ENCODE measurements at places on chromosomes 2 and 18. TPM values are rescaled to one million over a fixed set of nuclear protein-coding genes. Genes with fewer than 3 reads are reported as not detected.

DNA sequence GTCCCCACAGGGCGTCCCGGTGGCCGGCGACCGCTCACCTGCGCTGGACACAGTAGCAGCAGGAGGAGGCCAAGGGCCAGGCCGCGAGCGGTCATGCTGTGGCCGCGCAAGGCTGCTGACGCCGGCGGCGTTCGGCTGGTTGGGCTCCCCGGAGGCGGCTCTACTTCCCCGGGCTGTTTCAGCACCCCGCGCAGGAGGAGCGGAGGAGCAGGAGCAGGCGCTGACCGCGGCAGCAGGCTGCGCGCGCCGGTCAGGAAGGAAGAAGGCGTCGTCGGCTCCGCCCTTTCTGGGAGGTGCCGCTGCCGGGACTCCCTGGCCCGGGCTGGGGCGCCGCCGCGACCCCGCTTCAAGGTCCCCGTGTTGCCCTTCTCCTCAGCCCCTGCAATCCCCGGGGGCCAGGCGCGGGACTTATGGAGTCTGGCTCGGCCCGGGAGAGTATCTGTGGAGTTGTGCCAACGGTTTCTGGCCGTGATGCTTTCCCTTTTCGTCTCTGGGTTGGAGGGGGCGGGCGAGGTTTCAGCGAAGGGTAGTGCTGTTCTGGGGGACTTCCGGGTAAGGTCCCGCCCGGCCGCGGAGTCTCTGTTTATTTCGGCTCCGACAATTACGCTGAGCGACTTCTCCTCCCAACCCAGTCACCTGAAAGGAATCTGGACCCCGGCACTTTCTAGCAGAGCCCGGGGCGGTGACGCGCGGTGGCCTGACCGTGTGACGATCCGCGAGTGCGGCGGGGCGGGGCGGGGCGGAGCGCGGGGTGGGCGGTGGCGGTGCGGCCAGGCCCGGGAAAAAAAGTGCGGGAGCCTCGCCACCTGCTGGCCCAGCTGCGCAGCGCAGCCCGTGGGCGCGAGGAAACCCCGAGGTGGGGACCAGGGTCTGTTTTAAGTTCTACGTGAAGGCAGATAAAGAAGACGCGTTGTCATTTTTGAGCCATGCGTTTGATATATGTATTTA is at the start of gene NPC1:
NPC1 (minus strand) TSS at position 258 of the 948 bp plus-strand sequence; CDS start at position 95, 163 bp downstream.
- DNase-seq, result peak; percentile 89

DNA sequence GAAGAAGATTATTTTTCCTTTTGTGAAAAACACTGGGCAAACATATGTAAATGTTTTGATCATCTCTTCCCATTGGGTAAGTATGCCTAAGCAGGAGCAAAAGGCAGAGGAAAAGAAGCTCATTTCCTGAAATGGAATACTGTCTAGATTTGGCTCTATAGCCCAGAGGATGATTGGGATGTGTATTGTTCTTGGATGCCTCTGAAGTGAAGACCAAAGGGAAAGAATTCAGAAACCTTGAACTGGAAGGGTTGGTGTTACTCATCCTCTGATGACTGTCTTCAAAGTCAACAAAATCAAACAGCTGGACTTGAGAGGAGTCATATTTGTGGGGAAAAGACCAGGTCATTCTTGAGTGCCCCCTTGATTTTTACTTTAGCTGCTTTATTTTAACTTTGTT is 112.6 kb upstream of the NT5C1B start:
- no peak for DNase-seq

GRCh38 chr2:206274434-206275311 is at the start of gene ZDBF2:
Gene ZDBF2 (plus strand): TSS chr2:206274663. CDS start chr2:206281850, 7,187 bp downstream.
- no peak for DNase-seq

The MALL gene
- 27.6 TPM for total RNA-seq

GRCh38 chr18:10121028-10121427 is 207.2 kb downstream of the VAPA start:
- DNase-seq, result no peak

The C1QL2 gene
- total RNA-seq, result not detected

DNA sequence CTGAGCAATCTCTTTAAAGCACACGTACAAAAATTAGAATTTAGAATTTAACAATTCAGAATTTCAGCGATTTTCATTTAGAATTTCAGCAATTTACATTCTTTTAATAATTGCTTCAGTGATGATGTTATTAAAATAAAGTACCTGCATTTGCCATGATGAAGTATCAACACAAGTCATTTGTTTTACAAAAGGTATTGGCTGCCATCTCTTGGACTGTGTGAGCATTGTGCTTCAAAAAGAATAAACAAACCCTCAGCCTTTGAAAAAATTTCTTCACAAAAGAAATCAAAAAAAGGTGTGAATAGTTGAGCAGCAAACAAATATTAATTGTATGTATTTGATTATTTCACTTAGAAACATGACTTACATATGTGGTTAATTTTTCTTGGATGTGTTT is 27.1 kb upstream of the ZC3H15 start:
- DNase-seq, result no peak

DNA sequence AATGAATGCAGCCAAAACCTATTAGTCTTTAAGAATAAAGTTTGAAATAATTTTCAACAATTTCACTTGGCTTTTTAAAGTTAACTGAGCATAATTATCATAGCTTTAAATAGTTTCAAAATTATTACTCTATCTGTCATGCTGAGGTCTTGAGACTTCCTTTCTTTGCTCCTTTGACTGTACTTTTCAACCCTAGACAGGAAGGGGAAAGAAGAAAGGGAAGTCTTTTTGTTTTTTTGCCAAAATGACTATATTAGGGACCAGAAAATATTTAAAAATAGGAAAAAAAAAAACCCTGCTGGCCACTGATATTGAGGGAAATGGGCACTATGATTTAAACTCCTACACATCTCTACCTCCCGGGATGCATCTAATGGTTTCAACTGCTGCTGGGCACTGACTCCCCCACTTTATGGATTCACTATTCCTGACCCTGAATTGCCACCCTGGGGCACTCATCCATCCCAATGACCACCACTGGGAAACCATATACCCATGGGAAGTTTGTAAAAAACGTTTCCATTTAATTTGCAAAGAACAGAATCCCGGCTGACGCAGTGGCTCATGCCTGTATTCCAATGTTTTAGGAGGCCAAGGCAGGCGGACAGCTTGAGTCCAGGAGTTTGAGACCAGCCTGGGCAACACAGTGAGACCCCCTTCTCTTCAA is 50.5 kb downstream of the GAREM1 start:
- DNase-seq, result no peak

- no peak for DNase-seq
Measured at GRCh38 chr2:188965563-188965962, 8.6 kb upstream of the COL3A1 start.

DNA sequence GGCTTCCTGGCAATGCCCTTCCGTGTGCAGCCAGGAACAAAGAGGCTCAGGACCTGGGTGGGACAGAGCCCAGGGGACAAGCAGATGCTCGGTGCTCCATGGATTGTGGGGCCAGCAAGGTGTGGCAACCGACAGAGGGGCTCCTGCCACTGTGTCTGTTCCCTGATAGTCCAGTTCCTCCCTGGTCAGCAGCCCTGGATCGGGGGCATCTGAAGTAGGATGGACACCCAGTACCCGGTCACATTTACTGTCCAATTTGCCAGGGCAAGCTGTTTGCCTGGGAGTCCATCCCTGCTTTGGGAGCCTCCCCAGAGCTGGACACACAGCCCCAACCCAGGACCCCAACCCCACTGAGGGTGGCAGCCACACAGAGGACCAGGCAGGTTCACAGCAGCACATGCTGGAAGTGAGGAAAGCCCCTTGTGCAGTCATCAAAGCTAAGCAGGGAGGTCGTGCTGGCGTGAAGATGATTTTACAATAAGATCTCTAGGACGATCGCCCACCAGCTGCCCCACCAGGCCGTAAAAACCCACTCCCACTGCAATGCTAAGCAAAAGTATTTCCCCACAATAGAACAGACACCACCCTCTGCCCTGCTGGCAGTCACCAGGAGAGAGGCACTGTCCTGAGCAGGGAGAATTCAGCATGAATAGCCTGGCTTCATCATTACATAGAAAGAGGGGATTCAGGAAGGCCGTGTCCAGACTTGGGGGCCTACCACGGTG is 141.7 kb downstream of the NDUFA10 start:
- no peak for DNase-seq

The NPHP1 gene
- total RNA-seq, result 9.2 TPM

The MLPH gene
- 2.0 TPM for total RNA-seq

DNA sequence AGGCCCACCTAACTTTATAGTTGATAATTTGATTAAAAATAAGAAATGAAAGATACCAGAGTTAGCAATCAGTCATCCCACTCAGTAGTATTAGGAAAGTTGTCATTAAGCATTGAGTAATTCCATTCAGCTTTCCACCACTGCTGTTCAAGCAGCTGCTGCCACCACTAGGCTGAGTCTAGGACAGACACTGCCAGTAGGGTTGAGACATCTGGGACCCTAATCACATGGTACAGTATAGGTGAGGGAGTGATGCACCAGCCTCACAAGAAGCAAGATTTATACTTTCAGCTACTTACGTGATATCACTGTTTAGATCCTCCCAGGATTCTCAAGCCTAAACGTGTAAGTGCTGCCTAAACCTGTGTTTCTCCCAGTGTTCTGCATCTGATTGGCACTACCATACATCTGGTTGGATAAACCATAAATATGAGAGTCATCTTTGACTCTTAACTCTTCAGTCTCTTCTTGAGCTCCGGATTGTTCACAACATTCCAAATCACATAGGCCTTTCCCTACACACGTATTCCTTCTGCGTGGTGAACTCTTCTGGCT is 3.2 kb downstream of the UBXN4 start:
- no peak for DNase-seq

DNA sequence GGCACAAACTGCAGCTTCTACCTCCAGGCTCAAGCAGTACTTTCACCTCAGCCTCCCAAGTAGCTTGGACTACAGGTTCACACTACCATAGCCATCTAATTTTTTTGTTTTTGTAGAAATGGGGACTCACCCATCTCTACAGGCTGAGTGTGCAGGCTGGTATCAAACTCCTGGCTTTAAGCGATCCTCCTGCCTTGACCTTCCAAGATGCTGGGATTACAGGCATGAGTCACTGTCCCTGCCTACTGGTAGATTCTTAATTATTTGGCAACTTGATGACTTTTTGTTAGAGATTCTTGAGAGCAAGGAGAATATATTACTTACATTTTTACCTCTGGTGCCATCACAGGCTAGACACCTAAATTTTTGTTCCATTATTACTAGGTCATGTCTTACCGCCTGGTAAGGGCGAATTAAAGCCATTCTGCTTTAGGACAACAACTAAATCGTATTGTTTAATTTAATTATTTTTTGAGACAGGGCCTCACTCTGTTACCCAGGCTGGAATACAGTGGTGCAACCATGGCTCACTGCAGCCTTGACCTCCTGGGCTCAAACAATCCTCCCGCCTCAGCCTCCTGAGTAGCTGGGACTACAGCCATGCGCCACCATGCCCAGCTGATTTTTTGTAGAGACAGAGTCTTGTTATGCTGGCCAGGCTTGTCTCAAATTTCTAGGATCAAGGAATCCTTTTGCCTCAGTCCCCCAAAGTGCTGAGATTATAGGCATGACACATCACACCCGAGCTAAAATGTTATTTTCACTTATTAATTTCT is 15.7 kb downstream of the DYNC1I2 start:
- no peak for DNase-seq

GRCh38 chr2:151872463-151872862 is 44.2 kb upstream of the ARL5A start:
- DNase-seq, result no peak

The NT5C1B gene
- not detected for total RNA-seq

DNA sequence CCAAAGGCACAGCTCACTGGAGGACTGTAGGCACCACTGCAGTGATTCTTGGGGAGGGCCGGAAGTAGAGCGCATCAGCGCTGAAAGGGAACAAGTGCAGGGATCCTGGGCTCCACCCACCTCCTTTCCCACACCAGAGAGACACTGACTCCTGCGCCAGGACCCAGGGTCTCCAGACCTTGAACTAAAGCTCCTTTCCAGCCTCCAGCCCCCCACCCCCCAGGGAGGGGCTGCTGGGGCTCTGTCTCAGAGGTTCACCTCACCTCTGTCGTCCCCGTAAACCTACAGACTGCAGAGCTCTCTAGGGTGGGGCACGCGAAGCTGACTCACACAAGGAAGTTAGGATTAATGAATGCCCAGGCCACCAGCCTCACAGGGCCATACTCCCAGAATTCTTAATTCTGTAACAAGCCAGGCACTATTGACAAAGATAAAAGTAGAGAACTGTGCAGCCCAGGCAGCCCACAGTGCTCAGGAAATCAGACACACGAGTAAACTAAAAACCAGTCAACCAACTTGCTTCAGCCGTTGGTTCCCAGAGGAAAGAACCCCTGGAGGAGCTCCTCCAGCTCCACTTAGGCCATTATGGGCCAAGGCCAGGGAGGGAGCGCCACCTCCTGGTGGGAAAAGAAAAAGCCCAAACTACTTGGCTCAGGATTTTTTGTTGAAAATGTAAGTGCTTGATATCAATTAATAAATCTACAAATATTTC is 45.1 kb upstream of the ACAA2 start:
- no peak for DNase-seq

GRCh38 chr18:57859314-57859713 is 56.2 kb upstream of the ATP8B1 start:
- no peak for DNase-seq

DNA sequence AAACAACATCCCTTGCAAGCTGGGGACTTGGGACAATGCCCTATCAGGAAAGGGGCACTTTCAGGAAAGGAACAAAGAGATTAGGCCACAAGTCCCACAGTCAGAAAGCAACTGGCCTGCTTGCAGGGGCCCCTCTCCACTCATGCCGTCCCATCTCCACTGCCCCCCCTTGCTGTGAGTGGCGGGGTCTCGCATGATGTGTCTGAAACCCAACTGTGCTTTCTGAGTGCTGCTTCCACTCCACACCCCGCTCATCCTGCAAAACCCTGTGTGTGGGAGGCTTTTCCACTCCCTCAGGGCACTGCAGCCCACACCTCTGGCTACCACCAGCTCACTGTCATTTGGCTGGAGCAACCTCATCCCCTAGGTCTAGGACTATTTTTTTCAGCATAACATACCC is 7.9 kb downstream of the HS6ST1 start:
- no peak for DNase-seq

DNA sequence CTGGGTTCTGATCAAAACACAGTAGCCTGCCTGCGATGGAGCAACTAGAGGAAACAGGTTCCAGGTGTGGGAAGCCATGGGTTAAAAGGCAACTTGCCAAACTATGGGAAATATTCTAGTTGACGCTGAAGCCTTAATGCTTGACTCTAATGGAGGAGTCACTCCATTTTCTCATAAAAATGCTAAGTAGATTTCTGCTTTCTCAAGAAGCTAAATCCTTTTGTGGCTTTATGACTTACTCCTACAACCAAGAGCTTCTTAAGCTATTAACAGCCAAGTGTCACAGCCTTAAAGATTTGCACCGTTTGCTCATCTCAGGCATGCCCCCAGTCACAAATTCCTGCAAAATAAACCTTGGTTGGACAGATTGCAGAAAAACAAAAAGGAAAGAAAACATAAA is 25.2 kb downstream of the ANKRD44 start:
- DNase-seq, result no peak

The SLC30A3 gene
- 4.4 TPM for total RNA-seq

The DDX18 gene
- total RNA-seq, result 67.9 TPM

The FOXI3 gene
- not detected for total RNA-seq

DNA sequence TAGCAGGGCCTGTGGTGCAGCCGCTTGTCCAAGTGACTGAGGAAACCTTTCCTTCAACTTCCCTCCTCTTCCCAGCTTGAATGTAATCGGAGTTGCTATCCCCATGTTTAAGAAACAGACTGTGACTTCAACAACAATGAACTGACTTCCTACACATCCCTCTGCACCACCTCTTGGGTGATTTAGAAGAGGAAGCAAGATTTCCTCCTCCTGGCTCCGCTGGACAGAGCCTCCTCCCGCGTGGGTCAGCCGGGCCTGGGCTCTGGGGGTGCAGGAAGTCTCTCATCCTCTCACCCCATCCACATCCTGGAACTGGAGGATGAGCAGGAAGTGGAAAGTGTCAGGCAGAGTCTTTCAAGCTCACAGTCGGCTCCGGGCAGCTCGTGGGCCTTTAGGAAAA is 84.3 kb downstream of the GATA6 start:
- DNase-seq, result no peak

The ARHGAP25 gene
- 14.5 TPM for total RNA-seq
